Effector memory CD4-positive, alpha-beta T cell (primary cell): ENCODE measurements at places on chromosomes 5 and 9.

- DNase-seq: no peak
These were observed 228.0 kb upstream of the KIF2A start for GRCh38 chr5:62077823-62078550.

DNA sequence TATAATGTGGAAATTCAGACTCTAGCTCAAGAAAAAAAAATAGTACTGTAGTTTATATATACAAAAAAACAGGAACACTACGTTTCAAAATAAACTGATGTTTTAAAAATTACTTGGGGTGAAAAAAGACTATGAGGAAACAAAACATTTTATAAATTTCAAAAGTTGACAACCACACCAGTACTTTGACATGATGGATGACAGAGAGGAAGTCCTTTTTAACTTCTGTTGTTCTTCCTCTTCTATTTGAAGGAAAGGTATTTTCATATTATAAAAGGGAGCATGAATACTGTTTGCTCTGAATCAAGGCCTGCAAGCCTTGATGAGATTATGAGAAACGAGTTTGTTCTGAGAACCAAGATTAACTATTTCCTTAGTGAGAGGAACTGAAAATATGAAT is 456.9 kb downstream of the TAF11L14 start:
- no peak for DNase-seq

DNA sequence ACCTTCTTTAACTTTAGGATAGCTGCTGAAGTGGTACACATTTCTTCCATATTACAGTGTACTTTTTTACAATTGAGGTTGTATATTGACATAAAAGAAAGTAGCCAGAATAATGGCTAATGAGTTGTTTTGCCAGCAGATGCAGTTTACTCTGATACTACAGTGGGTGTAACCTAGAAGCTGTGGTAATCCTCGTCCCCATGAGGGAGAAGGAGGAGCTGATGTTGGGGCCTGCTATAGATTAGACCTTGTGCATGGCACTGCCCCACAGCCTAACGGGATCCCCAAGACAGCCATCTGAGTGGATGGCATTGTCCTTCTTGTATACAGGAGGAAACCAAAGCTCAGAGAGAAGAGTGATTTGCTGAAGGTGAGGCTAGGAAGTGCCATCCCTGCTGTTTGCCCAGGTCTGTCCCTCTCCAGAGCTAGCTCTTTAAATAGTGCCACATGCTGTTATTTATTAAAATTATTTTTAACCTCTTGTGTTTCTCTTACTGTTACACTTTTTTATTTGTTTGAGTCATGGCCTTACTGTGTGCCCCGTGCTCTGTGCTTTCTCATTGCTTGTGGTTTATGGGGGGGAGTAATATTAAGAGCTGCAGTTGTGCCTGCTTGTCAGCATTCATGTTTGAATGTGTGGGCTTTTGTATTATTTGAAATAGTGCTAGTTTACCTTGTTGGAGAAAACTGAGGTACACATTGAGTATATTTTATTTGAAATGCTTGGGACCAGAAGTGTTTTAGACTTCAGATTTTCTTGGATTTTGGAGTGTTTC is 65.3 kb downstream of the ICE1 start:
- DNase-seq: no peak

DNA sequence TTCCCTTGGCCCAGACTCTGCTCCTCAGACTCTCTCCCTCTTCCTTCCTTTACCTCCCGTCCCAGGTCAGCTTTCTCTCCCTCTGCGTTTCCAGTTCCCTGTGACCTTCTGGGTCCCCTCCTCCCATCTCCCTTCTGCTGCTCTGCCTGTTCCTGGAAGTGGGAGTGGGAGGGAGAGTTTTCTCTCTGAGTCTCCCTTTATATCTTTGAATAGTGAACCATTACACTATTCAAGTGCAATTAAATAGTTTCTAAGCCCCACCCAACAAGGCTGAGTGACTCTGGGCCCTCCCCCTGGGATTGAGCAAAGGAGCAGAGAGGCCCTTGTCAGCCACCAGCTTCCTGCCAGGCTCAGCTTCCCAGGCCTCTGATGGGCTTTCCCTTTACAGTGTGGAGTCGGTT is 34.8 kb downstream of the THBS4 start:
- no peak for DNase-seq

DNA sequence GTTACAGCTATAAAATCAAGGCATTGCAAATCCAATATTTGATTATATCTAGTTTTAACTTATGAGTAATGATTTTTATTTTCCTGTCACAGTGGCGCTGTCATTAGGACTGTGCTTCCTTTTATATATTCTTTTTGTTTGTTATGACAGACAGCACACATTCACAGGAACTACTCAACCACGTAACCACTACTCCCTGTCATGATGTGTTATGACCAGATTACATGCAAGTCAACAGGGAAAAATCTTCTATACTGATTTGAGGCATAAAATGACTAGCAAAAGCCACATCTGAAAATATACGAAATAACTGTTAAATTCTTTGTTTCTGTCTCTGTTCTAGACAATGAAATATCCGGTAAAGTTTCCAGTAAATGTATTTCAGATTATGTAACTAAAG is 25.4 kb downstream of the SREK1 start:
- DNase-seq: no peak
